ENCODE measurements at places on chromosomes 2 and 18.

DNA sequence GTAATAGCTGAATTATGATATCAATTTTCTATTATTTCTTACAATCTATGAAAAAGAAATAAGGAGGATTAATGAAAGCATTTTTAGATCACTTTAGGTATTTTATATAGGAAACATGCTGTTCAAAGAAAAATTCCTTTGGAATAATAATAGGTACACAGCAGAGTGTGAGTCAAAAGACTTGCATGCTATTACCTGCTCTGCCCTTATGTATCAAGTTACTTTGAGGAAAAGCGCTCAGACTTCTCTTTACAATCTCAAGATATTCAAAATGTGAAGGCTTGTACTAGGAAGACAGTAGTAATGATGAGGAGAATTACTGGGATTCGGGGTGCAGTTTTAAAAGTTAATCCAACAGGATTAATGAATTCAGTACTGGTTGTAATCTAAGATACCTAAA is 29.1 kb upstream of the RNU4ATAC start:
- DNase-seq, result no peak

DNA sequence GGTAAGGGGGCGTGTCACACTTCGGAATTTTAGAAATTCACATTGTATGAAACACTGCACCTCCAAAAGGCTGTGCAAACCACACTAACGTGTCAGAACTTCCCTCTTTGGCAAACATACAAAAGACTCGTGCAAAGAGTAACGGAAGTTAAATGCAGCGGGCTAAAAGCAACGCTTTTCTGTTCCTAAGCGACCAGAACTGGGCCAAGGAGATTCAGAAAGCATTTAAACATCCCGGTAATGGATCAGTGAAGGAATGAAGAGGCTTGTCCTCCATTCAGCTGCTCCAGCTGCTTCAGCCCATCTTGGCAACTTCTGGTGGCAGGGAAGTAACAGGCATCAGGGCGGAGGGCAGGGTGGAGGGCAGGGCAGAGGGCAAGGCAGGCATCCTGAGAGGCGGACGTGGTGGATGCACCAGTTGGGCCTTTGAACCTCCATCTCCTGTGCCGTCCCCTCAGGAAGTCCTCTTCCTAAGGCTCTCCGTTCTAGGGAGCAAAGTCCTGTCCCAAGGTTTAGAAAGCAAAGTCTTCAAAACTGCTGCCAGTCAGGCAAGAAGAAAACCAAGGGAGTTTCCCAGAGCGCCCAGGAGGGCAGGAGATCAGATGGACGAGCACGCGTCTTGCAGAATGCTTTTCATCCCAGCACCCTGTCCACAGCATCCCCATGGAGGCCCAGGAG is 230.7 kb downstream of the ZNF516 start:
- DNase-seq, result no peak

- no peak for DNase-seq
These were observed 182.6 kb upstream of the PKDCC start for GRCh38 chr2:41865263-41865662.

DNA sequence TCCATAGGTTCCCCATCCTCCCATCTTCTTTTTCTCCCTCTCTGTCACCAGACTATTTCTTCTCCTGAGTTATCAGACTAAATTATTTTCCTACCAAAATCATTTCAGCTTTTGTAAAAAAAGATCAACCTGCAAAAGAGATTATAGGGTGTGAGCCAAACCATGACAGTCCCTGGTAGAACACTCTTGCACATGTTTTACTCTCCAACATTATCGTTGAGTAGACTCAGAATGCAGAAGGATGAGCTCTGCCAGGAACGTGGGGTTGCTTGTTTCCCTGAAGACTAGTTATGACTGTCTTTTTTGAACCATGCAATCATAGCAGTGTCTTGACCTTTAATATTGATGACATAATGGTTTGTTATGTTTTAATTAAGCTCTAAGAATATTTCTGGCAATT is 360.1 kb upstream of the VWC2L start:
- DNase-seq, result no peak

DNA sequence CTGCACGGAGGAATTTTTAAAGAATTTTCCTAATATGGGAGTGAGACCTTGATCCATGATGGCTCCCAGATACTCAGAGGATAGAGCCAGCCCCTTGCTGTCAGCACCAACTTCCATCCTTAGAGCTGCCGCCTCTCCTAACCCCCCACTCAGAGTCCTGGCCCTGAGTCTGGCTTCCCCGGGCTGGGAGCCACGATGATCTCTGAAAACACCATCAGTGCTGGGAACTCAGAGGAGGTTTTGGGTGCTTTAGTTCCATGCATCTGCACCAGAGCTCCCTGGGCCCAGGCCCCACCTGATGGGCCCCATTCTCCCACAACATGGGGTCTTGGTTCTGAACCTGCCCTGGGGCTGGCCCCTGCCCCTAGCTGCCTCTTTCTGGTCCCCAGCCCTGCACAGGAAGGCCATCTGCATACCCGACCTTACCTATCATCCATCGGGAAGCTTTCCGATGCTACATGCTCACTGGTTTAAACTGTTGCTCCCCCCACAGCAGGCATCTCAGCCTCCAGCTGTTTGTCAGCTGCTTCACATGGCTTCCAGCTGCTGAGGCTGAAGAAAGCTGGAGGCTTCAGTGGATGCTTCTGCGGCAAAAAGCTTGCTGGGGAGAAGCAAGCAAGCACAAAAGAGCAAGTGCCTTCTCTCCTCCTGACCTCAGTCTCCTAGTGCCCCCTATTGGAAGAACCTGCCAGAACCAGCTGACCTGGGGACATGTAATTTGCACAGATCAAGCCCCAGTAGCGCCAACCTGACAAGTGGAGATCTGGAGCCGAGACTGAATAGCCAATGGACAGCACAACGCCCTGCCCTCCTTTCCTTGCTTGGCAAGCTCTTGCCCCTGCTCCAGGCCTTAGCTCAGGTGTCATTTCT is 24.2 kb upstream of the RHOB start:
- DNase-seq, result peak; percentile 25

DNA sequence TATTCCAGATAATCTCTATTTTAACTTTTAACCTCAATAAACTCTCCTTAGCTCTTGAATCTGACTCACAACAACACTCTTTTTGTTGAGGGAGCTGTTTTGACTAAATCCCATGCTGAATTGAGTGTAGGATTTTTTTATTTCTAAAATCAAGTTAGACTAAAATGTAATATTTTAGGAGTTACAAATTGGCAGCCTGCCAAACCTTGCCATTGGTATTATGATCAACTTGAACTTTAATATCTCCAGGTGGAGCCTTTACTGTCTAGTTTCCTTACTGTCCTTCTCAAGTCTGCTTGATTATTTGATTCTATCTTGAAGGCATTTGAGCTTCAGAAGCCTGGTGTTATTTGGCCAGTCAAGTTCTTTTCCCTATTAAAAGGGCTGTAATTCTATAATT is 8.7 kb downstream of the PIKFYVE start:
- no peak for DNase-seq

DNA sequence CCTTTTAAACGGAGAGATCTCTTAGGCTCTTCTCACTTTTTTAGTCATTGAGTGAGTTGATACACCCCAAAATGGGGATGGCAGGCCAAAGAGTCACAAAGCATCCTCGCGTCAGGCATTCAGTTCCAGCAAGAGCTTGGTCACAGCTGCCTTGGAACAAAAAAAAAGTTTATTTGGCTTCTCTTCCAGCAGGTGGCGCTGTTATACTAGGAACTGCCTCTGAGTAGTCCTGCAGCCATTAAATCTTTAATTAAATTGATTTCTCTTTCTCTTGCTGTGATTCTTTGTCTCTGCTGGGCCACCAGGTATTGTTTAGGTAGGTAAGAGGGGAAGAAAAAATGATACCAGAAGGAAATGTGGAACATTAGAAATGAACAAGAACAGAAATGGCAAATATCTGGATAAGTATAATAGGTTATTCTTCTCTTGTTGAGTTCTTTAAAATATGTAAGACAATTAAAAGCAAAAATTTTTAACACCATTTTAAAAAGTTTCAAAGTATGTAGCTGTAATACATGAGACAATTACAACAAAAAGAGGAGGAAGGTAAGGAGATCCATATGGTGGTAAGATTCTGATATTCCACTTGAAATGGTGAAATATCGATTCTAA is 175.1 kb downstream of the GALNT1 start:
- peak; percentile 69 for DNase-seq

DNA sequence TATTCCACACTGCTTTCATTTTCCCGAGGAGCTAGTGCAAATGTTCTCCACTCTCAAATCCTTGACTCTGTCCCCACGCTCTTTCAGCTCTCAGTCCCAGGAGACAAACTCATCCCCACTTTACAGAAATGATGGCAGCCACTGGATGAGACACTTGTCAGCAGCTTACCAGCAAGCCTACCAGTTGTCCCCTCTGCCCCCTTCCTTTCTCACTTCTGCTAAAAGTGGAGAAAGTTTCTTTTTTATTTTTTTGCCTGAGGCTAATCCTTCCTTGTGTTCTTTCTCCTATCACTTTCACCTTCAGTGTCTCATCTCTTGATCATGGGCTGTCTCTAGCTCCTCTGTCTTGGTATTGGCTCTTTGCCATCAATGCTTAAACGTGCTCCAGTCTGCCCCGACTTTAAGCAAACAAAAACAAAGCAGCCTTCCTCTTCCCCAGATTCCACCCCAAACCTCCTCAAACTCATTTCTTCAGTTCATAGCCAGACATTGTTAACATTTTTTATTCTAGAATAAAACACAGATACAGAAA is 64.5 kb downstream of the TTC32 start:
- DNase-seq, result no peak

DNA sequence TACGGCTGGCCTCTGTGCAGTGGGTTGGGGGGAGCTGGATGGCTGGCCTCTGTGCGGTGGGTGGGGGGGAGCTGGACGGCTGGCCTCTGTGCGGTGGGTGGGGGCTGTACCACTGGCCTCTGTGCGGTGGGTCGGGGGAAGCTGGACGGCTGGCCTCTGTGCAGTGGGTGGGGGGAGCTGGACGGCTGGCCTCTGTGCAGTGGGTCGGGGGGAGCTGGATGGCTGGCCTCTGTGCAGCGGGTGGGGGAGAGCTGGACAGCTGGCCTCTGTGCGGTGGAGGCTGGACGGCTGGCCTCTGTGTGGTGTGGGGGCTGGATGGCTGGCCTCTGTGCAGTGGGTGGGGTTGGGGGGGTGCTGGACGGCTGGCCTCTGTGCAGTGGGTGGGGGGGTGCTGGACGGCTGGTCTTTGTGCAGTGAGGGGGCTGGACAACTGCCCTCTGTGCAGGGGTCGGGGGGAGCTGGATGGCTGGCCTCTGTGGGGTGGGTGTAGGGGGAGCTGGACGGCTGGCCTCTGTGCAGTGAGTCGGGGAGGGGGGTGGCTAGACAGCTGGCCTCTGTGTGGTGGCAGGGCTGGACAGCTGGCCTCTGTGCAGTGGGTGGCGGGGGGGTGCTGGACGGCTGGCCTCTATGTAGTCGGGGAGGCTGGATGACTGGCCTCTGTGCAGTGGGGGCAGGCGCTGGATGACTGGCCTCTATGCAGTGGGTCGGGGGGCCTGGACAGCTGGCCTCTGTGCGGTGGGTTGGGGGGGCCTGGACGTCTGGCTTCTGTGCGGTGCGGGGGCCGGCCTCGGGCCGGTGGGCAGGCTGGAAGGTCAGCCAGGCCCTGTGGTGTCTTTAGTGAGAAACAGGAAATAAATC is 31.9 kb downstream of the NFATC1 start:
- DNase-seq, result no peak

DNA sequence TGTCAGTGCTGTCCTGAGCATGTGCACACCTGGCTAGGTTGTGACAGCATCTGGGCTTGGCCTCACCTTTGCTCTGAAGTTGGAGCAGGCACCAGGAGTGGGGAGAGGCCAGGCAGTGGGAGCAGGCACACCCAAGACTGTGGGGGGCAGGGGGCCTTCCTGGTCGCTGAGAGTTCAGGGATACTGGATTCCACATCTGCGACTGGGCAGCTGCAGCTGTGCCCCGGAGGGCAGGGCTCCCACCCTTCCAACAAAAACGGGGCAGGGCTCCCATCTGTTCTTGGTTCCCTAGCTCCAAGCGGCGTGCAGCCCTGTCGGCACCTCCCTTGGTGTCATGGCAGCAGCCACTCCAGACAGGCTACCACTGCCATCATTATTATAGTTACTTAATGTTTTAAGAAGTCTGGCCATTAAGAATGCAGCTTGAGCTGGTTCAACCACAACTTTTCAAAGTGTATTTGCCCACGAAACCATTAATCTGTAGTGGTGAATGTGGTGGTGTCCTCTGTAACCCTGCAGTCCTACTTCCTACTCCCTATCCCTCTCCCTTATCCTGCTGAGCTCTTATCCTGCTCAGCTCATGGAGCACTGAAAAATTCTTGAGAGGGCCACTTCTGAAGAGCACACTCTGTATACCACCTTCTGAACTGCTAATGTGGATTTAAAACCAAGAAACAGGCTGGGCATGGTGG is 48.0 kb upstream of the RAB1A start:
- no peak for DNase-seq

GRCh38 chr2:1602278-1603010 is 141.9 kb downstream of the PXDN start:
- DNase-seq, result no peak

- DNase-seq, result no peak
These were observed 135.0 kb downstream of the SMAD2 start for GRCh38 chr18:47795434-47795814.

DNA sequence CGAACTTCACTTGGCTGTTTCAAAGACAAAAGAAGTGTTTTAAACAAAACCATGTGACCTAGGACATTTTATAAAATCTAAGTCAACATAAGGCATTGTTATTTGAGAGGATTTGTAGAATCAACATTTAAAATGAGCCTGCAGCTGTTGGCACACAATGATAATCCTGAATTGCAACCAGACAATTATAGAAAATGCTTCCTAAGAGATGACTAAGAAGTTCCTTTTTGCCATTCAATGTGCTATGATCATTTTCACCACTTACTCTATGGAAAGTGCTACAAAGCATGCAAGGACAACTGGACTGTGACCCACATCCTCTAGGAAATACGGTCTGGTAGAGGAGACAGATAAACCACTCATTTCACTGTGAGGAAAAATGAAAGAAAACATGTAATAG is 246.4 kb downstream of the CDH20 start:
- DNase-seq, result no peak
